ENCODE measurements at places on chromosomes 7 and 10.
A peak's percentile ranks its signal among the peaks of the same experiment; 100 is the strongest.

- no peak for DNase-seq
Observed at GRCh38 chr7:19295376-19295775, 150.2 kb upstream of the FERD3L start.

- no peak for DNase-seq
Observed at GRCh38 chr7:30814700-30815387, 43.6 kb downstream of the MINDY4 start.

DNA sequence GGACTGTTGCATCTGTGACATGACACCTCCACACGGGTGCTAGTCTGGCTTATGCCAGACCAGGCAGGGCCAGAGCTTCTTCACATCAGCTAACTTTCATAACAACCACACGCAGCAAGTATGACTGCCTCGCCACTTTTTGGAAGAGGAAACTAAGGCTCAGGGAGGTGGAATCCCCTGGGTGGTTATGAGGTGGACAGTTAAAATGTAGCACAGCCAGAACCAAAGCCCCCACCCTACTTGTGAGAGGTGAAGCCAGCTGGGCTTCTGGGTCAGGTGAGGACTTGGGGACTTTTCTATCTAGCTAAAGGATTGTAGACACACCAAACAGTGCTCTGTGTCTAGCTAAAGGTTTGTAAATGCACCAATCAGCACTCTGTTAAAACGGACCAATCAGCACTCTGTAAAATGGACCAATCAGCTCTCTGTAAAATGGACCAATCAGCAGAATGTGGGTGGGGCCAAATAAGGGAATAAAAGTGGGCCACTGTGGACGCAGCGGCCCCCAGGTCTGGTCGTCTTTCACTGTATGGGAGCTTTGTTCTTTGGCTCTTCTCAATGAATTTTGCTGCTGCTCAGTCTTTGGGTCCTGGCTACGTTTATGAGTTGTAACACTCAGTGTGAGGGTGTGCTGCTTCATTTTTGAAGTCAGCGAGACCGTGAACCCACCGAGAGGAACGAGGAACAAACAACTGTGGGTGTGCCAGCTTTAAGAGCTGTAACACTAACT is 171.0 kb downstream of the PTPN20 start:
- DNase-seq: no peak

GRCh38 chr7:32522746-32523530 is 27.6 kb downstream of the AVL9 start:
- DNase-seq: no peak

DNA sequence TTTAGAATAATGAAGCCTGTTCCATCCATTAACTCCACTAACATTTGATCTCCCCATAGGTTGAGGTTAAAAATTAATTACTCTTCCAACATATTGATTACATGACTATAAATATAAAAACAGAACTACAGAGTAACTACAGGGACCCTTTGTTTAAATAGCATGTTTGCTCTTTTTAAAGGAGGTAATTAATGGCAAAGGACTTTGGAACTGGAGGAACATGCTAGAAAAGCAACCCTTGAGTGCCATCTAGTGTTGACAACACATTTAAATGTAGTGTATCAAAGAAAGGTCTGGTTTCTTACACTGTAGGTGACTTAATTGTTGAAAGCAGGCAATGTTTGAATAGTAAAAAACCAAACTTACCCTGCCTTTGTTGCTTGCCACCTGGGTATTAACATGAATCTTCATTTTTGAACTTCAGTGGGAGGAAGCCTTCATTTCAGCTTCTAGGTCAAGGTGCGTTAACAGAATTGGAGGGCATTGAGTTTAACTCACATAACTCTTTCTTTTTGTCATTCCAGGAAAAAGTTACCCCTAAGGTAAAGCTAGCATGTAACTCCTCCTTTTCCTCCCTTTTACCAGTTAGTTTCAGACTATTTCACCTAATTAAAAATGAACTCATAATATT is 52.6 kb upstream of the CAPZA2 start:
- peak; percentile 32 for DNase-seq

GRCh38 chr10:117360994-117361667 is 14.1 kb downstream of the PDZD8 start:
- DNase-seq: no peak

- no peak for DNase-seq
Observed at GRCh38 chr7:7292085-7292484, 109.7 kb downstream of the C1GALT1 start.

- DNase-seq: no peak
Observed at GRCh38 chr10:90162271-90162853, 461.0 kb downstream of the KIF20B start.

GRCh38 chr7:29599026-29599425 is 35.4 kb downstream of the PRR15 start:
- no peak for DNase-seq

Data from D341Med (cell line).